T-helper 17 cell (primary cell): ENCODE measurements at places on chromosomes 4 and X.

GRCh38 chr4:186770481-186771175, 47.0 kb upstream of the FAT1 start:
- no peak for DNase-seq

GRCh38 chrX:38426785-38427184, 74.4 kb downstream of the OTC start:
- DNase-seq = no peak

- no peak for DNase-seq
Measured at GRCh38 chr4:155510771-155511170, 134.0 kb upstream of the MAP9 start.

- no peak for DNase-seq
Measured at GRCh38 chr4:38866973-38867477, 581 bp upstream of the FAM114A1 start.

DNA sequence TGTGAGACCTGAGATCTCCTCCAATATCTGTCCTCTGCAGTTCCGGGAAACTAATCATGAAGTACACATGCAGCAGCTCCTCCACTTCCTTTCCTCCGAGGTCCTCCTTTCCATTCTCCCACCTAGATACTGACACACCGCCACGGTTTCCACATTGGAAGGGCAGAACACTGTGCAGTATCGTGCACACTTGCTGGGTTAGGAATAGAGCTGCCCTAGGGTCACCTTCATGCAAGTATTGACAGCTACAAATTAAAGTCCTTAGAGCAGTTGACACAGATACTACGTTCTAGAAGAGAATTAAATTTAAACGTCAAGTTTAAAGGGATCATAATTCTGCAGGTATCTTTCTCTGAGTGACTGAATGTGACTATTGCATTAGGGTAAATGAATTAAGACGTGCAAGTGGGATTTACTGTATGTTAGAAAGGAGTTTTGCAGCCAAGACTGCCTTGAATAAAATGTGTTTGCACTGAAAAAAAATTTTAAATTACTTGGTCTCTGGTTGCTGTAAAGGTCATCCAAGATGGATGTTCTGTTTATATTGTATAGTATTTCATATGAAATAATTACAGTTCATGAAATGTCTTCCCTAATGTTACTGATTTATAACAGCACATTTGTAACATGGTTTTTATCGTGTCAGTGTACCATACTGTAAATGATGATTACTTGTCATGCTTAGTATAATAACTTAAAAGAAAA, 117.7 kb downstream of the STOX2 start:
- DNase-seq = no peak

GRCh38 chr4:16532240-16532970, 306.1 kb upstream of the TAPT1 start:
- no peak for DNase-seq

DNA sequence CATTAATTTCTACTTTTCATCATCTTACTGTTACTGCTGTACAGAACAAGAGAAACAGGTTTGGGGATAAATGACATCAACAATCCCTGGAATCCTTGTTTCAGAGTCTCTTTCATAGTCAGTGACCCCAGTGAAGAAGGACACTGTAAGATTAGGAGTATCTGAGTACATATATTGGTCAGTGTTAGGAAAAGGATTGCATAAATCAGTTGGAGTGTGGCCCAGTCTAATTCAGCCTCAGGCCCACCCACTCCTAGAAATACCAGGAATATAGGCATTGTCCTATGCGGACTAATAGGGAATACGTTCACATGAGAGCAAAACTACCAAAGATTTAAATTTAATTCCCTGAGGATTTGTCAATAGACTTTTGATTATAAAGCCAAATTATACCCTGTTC, 237.8 kb downstream of the LDB2 start:
- no peak for DNase-seq
